ENCODE measurements at places on chromosomes 4 and X.

DNA sequence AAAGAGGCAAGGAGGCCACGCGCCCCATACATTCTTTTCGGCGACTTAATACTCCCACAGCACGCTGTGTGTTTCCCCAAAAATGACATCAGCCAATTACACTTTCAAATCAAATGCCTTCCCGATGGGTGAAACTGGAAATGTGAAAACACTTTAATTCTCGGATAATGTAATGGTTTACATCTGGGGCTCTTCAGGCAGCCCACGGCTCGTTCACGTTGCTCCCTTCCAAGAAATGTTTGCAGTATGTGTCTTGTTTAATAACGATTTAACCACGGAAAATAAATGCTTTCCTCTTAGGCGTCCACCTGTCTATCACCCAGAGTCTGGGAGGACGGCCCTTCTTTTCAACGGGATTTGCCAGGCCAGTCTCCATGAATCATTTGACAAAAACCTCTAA is 272.5 kb downstream of the SHOX start:
- DNase-seq, result no peak

DNA sequence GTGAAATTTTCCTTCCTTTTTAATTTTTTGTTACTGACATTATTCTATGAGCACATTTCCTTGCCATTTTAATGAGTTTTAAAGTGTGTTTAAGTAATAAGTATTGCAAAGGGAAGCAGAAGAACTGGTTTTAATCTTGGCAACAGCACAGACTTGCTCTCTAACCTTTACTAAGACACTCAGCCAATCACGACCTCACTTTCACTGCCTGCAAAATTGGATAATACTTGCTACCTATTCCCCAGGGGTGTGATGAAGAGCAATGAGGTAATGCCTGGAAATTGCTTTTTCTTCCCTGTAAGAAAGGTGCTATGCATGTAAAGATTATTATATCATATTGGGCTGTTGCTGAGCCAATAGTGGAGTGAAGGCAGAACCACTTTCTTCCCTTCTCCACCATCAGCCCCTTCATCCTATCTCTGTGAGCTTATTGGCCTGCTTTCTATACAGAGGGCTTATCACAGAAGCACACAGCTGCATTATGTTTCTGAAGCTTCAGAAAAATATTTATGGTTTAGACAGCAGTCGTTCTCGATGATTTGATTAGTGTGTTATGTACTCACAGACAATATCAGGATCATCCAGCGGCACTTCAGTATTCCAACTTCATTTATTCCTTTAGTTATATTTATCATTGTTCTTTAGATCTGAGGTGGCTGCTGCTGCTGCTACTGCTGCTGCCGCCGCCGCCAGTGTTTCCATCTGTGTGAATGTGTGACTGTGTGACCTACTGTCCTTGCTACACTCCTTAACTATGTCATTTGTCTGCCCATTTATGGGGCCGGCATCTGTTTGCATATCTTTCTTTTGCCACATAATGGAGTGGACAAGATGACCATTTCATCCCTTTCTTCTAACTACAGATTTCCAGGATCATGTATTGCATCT is 255.1 kb downstream of the C4orf33 start:
- no peak for DNase-seq

GRCh38 chr4:88033309-88033708 is 25.9 kb downstream of the PKD2 start:
- DNase-seq, result no peak

- DNase-seq, result no peak
Observed at GRCh38 chr4:177450426-177451107, 8.3 kb upstream of the AGA start.

GRCh38 chrX:29143756-29144155 is 556.5 kb downstream of the IL1RAPL1 start:
- DNase-seq, result no peak

DNA sequence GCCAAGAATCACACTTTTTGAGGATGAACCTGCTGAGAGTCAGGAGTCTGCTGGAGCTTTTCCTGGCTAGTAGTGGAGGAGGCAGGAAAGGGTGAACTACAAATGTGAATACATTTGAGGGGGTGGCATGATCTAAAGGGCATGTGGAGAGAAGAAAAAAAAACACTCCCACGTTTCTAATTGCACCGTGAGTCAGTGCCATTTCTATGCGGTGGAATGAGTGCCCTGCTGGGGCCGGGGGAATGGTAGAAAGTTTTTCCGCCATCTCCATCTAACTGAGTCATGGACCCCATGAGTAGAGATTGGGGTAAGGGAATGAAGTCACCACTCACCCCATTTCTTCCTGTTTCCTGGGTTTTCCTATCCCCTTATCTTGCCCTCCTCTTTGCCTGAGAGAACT is 19.8 kb downstream of the BEX3 start:
- DNase-seq, result no peak

GRCh38 chr4:160044693-160045092 is 941.8 kb downstream of the RAPGEF2 start:
- no peak for DNase-seq

DNA sequence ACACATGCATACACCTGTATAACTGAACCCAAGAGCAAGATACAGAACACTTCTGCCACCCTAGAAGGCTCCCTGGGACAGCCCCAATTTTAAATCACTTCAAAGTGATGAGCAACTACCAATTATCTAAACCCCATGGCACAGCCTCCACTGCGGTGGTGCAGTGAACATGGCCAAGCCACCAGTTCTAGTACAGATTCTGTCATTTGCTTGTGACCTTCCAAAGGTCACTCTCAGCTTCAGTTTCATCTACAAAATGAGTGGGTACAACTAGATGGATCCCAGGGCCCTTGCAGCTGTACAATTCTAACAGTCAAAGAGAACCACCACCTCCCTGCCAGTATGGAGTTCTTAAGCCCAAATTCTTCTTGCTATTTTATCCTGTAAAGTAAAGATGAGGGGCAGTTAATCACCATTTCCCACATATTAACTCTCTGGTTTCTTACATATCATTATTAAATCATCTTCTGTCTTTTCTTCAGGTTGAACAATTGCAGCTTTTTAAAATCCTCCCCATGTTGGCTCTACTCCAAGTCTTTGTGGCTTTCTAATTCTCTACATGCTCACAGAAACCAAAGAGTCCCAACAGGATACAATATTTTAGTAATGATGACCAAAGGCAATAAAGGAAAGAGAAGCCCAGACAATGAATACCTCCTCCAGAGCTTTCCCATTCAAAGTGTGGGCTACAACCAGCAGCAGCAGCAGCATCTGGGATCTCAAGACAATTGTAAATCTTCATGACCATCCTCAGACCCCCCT is 39.0 kb upstream of the GPM6B start:
- DNase-seq, result no peak

- DNase-seq, result no peak
Observed at GRCh38 chrX:153485396-153486080, 9.2 kb upstream of the BGN start.

GRCh38 chrX:13927175-13927574 is 102.5 kb downstream of the GEMIN8 start:
- no peak for DNase-seq

DNA sequence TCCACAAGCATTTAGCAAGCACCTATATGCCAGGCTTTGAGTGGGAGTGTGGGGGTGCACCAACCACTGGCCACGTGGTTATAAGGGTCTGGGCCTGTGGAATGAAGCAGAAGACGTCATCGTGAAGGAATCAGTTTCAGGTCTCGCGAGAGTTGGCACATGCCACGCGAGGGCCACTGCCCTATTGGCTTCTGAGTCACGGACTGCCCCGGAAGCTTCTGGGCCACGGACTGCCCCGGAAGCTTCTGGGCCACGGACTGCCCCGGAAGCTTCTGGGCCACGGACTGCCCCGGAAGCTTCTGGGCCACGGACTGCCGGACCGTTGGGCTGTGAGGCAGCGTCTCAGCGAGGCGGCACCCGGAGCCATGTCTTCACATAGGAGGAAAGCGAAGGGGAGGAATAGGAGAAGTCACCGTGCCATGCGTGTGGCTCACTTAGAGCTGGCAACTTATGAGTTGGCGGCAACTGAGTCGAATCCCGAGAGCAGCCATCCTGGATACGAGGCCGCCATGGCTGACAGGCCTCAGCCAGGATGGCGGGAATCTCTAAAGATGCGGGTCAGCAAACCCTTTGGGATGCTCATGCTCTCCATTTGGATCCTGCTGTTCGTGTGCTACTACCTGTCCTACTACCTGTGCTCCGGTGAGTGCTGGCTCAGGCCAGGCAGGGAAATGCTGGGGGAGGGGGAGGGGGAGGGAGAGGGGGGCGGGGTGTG is at the start of gene FMR1NB:
FMR1NB (plus strand) TSS at position 300 of the 715 bp plus-strand sequence; CDS start at position 366, 66 bp downstream.
- no peak for DNase-seq

DNA sequence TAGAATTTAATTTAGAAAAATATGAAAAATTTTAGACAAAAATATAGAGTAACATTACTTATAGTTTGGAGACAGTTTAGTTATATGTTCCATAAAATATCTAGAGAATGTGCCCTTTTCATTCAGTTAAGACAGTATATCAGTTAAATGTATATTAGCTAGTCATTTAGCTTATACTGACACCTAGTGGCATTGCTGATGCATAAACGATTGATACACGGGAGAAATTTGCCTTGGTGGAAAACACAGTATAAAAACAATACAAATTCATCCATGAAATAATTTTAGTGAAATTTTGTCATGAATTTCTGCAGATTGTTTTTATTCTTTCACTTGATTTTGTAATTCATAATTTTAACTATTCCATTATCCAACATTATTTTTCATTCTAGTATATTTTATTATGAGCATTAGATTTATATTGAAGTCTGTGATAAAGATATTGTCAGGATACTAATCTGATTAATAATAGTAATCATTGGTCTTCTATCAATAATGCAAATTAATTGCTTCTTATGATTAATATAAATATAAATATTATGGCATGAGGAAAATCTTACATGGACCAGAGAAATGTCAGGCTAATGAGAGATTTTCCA is 219.0 kb downstream of the TLL1 start:
- DNase-seq, result no peak

DNA sequence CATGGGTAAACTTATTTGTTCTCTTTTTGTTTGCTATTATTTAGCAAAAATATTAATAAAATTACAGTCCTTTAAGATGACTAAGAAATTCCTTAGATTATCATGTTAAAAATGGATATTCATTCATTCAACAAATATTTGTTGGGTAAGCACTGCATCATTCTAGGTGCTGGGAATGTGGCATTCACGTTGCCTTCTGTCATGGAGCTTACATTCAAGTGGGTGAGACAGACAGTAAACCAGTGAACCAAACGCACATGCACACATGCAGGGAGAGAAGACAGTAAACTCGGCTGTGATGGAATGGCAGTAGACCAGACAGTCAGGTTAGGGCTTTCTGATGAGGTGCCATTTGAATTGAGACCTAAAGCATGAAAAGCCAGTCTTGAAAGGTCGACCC is 91.8 kb downstream of the STOX2 start:
- DNase-seq, result no peak

DNA sequence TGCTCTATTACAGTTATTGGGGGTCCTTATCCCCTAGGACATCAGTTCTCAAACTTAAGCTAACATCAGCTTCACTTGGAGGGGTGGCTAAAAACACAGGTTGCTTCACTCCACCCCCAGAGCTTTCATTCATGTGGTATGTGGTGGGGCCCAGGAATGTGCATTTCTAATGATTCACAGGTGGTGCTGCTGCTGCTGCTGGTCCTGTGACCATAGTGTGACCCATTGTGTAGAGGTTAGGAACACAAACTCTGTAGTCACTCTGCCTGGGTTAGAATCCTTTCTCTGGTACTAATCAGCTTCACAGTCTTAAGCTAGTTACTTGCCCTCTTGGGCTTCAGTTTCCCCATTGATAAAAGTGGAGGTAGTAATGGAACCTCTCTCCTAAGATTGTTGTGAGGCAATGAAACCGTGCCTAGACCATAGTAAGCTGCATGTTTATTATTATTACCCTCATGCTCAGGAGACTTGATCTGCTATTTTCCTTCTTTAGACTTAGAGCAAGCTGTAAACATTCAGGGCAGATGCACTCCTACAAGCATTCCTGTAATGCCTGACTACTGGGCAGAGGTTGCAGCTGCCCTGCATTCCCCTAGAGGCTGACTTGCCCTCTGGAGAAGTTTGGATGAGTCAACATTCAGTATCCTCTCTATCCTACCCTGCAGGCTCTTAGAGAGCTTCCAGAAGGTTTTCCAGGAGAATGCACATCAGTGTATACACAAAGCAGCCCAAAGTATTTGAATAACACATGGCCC is 94.1 kb upstream of the ACSL4 start:
- no peak for DNase-seq

DNA sequence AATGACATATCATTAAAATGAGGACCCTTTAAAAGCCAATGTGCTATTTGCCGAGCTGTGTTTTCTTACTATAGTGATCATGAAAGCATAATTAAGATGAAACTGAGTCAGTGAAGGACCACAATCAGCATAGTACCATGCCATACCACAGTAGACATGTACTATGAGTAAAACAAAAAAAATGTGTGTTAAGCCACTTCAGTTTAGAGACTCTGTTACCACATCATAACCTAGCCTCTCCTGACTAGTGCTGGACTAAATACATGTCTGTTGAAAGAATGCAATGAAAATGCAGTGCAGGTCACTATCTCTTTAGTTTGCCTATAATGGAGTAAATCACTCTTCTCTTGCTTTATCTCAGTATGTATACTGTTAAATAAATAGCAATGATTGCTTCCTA is 12.3 kb upstream of the DDX53 start:
- DNase-seq, result no peak

DNA sequence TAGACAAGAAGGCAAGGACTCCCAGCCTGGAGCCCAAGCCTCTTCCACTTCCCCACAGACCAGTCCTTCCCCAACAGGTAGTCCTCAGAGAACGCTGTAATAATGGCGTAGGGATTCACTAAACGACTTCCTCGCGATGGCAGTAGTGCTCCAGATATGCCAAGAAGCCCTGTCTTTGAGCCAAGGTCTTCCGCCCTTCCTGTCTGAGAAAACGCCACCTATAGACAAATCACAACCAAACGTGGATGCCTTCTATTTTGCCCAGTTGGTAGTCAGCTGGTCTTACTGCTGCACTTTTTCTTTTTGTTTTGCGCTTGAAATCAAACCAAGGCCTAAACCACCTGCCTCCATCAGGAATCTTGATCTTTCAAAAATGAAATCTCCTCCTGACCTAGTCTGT is 203.3 kb downstream of the OR13H1 start:
- DNase-seq, result no peak

GRCh38 chrX:6228720-6229119 is at the start of gene NLGN4X:
TSS of gene NLGN4X (minus strand) at chrX:6228867. CDS start at chrX:6151466, 77,401 bp downstream.
- no peak for DNase-seq

DNA sequence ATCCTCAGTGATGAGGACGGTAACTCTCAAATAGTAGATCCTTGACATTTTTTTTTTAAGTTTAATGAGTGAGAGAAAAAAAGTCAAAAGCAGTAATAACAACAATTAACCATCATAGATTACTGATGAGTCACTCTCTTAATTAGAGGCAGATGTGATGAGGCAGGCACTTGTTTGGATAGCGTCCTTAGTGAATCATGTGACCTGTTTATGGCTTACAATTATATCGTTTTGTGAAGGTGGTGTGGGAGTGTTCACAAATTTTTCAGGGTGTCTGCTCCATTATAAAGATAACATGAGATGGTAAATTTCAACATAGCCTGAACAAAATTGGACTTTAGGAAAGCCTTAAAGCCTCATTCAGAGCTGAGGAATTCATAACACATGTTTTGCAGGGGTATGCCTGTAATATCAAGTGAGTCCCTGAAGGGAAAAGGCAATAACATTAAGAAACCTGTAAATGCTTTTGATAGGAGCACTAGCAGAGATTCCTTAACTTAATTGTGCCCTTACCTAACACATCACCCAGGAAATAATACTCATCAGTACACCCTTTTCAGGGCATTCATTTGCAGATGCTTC is 51.9 kb upstream of the XIAP start:
- no peak for DNase-seq

- no peak for DNase-seq
Observed at GRCh38 chr4:88981556-88981955, 75.4 kb downstream of the FAM13A start.

GRCh38 chrX:43878906-43879526 is 3.2 kb downstream of the MAOB start:
- DNase-seq, result no peak

Data from activated CD8-positive, alpha-beta memory T cell treated with anti-CD3 and anti-CD28 coated beads, Interleukin-2, amount 50 U/mL, for 48 hours (primary cell).